Ovary (tissue), 10 donors: ENCODE measurements at places on chromosomes 13 and 19. TPM values are rescaled to one million over a fixed set of nuclear protein-coding genes. Genes with fewer than 3 reads are reported as not detected.

Gene ZIC2
- not detected for total RNA-seq

DNA sequence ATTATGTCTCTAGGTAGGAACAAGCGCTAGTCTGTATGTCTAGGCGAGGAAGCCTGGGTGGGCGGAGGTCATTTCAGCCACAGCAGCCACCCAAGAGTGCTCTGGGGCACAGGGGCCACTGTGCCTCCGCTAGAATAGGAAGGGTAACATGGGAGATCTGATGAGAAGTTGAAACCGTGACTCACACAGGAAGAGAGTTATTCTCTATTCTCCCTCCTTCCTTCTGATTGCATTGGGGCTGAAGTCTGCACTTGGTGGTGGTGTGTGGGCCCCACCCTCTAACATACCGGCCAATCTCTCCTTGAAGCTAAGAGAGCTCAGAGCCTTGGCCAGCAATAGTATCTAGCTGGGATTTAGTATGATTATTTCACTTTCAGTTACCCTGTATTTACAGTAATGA lies 20.3 kb upstream of the GGACT start:
- H3K27me3 ChIP-seq: no peaks in the 10 kb centered on the region
- no peak overlapping the region for H3K27ac ChIP-seq
- no peaks in the 10 kb centered on the region for H3K4me1 ChIP-seq
- DNase-seq: no peak
- no peaks in the 10 kb centered on the region for H3K36me3 ChIP-seq
- no peak overlapping the region for H3K4me3 ChIP-seq

GRCh38 chr13:100302391-100302790 lies 213.5 kb downstream of the PCCA start:
- no peak overlapping the region for H3K27ac ChIP-seq
- H3K4me1 ChIP-seq: peaks cover 2% of the 10 kb centered on the region
- DNase-seq: no peak
- H3K36me3 ChIP-seq: no peaks in the 10 kb centered on the region
- H3K27me3 ChIP-seq: no peaks in the 10 kb centered on the region
- H3K4me3 ChIP-seq: no peak overlapping the region

DNA sequence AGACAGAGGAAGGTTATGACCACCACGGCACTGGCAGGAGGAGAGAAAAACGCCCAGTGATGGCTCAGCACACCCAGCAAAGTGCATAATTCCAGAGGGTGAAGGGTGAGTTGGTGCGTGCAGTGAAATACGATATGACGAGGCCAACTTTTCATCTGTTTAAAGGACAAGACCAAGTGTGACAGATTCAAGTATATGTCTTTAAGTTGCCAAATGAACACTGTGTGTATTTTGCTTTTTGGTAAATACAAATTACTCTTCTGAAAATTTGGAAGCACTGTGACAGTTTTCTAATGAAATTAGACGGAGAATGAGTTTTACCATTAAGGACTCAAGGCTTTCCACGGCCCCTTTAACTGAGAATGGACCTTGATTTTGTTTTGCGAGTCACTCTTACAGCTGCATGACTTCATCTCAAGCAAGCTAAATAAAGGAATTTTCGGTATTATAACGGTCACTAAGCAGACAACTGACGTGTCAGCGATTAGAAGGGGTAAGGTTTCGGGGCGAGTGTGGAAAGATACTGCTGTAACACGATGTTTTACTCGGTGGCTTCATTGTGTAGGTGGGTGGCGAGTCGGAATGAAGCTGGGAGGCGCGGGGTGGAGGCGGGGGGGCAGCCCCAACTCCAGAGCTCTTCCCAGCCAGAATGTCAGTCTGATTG lies 22.8 kb downstream of the COL4A2 start:
- no peak overlapping the region for H3K27ac ChIP-seq
- no peak overlapping the region for H3K4me3 ChIP-seq
- H3K27me3 ChIP-seq: no peaks in the 10 kb centered on the region
- DNase-seq: no peak
- peaks cover 14% of the 10 kb centered on the region for H3K4me1 ChIP-seq
- H3K36me3 ChIP-seq: no peaks in the 10 kb centered on the region
